ENCODE measurements at places on chromosomes 1 and 21.
A peak's percentile ranks its signal among the peaks of the same experiment; 100 is the strongest.

DNA sequence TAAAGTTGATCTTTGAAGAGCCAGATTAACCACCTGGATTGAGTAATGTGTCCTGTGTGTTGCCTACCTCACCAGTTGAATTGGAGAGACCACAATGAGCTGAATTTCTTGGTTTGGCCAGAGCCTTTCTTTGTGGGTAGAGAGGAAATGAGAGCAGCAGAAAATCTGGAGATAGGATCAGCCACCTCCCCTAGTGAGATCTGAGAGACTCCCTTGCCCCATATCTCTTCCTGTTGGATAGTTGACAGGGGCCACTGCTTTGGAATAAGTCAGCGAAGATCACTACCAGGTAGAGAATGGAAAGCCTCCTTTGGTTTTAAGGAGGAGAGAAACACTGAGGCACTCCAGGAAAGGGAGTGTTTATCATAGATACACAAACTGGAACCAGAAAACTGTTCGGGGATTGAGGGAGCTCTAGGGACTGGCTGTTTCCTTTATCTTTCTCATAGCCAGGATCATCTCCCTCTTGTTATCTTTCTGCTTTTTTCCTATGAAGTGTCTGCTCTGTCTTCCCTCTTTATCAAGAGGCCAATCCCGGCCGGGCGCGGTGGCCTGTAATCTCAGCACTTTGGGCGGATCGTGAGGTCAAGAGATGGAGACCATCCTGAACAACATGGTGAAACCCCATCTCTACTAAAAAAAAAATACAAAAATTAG lies 21.3 kb upstream of the ZNF326 start:
- DNase-seq = no peak

GRCh38 chr1:115067161-115067859 lies 22.0 kb downstream of the TSPAN2 start:
- no peak for DNase-seq

DNA sequence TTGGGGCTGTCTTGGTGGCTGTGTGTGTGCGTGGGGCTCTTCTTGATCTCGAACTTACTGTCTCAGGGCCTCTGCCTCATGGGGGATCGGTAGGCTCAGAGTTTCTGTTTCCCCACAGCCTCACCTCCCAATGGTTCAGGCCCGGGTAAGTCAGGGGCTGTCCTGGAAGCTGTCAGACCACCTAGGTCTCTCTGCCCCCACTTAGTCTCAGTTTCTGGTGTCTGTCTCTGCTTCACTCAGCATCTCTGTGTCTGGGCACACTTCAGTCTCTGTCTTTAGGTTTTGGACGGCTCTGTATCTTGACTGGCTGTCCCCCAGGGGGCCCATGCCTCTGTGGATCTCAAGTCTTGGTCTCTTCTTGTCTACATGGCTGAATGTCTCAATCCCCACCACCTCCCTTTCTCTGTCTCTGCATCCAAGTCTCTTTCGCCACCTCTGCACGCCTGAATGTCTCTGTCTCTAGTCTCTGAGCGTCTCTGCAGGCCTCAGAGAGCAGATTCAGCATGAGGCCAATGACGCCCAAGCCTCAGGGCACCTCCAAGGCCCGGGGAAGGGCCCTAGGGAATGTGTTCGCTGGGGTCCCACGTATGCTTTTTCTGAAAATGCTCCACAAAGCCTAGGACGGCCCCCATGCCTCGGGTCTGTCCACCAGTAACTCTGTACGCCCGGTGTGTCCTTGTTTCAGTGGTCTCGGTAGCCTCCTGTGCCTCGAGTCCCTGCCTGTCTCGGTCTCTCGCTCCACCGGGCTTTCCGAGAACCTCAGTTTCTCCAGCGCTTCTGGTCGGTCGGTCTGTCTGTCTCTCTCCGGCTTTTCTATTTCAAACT lies 818 bp downstream of the FHL3 start:
- no peak for DNase-seq

GRCh38 chr1:91541918-91542533 lies 41.4 kb downstream of the CDC7 start:
- DNase-seq = no peak

DNA sequence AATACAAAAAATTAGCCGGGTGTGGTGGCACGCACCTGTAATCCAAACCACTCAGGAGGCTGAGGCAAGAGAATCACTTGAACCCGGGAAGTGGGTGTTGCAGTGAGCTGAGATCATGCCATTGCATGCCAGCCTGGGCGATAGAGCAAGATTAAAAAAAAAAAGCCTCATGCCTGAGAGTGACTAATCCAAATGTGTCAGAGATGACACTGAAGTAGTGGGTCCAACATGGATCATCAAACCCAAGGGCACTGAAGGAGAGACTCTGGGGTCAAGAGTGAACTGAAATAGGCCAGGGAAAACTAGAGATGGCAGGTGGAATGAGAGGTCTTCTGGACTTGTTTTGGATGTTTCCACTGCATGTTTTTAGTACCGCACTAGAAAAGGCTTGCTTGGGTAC lies 10.2 kb upstream of the CACHD1 start:
- DNase-seq = no peak

DNA sequence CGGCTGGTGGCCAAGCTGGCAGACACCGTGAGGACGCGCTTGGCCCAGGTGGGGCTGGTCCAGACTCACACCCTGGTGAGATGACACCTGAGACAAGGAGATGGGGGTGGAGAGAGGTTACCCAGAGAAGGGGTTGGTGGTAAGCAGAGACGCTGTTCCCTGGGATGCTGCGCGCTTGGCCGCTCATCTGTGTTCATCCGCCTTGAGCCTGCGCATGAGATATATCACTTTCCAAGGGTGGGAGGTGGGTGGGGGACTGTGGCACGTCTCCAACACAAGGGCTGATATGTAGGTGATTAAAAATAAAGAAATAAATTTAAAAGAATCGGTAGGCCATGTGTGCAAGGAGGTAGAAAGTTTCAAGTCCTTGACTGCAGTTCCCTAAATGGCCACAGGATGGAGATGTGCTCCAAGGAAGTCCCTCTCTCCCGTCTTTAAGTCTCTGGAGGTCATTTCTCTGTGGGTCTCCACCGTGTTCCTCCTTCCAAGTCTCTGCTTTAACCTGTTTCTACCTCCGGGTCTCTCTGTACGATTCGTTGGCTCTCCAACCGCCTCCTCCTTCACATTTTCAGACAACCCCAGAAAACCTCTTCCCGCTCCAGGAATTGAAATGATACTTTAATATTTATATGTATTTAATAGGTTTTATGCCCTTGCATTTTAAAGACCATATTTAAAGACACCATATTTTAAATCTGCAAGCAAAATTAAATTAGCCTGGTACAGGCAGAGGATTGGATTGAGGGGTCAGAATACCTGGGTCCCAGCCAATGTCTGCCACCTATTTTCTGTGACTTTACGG lies 4.5 kb downstream of the TTC24 start:
- DNase-seq = peak; percentile 70

GRCh38 chr1:211340622-211341507 lies 14.2 kb downstream of the TRAF5 start:
- DNase-seq = no peak

DNA sequence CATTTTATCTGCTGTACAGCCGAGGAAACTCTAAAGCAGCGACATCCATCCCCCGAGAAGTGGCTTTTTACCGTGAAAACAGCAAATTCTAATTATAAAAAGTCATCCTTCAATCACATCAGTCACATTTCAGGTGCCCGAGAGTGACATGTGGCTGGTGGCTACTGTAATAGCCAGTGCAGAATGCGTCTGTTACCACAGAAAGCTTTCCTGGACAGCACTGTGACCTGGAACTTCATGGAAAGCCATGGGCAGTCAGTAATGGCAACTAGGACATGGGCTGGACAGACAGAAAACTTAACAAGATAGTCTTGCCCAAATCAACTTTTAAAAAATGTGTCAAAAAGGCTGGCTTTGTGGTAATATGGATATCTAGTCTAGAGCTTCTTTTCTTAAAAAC lies 106.6 kb downstream of the BCAR3 start:
- no peak for DNase-seq

DNA sequence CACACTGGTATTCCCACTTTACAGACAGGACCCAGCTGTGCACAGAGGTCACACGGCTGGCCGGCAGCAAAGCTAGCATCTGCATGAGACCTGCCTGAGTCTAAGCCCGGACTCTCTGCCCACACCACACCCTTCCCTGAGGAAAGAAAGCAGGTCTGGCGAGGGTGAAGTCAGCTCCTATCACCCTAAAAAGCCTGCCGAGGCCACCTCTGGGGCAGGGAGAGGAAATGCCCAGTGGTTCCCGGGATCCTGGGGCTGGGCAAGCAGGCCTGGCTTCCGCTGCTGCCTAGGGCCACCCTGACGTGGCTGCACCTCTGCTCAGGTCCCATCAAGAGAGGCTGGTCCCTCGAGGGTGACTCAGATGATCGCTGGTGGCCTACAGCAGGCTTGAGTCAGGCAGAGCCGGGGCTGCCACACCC lies 42.2 kb downstream of the RAP1GAP start:
- no peak for DNase-seq

DNA sequence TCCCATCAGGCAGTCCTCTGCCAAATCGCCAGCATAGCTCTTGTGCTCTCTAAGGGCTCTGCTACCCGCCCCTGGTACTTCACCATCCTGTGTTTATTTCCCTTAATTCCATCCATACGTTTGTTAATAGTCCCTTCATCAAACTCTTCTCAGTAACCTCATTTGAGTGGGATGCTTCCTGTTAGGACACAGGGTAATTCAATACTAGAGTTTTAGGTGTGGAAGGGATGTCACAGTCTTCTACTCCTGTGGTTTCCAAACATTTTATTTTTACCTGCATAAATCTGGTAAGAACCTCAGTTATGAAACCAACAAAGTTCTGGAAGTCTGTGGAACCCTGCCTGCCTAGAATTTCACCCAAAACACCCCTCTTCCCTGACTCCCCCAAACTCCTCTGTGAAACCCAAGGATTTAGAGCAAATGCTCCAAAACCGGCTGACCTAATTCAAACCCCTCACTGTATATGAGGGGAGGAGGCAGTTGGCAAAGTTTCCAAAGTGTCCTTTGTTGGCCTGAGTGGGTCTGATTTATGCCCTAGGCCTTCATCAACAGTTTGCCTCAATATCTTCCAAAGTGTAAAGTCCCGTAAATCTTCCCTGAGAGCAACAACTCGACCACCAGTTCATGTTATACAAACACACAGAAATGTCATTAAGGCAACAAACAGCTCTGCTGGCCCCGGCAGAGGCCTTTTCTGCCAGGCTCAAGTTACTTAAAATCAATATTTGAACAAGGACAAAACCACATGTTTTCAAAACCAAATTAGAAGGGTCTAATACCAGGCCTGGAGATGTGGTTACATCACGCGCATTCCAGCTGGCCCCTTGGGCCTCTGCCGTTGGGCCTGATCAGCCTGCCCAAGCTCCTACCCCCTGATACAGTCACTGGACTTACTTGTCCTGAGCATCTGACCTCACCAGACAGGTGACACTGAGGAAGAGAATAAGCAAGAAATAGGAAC lies 82.4 kb upstream of the FGGY start:
- no peak for DNase-seq

GRCh38 chr1:9599741-9600140 lies 11.0 kb downstream of the TMEM201 start:
- DNase-seq = no peak

DNA sequence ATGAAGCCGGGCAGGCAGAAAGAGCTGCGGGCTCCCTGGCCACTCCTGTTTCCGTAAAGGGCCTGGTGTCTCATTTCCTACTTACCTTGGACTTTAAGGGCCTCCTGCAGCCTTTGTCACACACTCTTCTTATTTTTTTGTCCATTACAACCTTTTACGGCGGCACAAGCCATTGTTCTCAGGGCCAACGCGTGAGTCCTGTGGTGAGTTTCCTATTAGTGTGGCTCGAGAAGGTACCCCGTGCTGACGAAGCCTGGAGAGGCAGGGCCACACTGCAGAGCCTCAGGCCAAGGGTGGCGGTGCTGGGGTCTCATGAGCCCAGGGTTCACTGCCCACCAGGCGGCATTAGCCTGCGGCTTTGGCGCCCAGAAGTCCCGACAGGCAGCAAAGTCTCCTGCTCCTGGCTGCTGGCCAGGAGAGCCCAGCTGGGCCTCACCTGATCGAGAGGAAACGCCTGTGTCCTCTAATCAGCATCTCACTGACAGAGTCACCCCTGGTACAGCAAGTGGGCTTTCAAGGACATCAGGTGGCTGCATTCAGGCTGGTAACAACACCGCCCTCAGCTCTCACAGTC lies 62.0 kb downstream of the SIK1 start:
- DNase-seq = no peak

GRCh38 chr1:181095260-181095659 lies 6.8 kb downstream of the IER5 start:
- DNase-seq = no peak

GRCh38 chr21:33850985-33851384 lies 64.6 kb downstream of the ATP5PO start:
- no peak for DNase-seq

DNA sequence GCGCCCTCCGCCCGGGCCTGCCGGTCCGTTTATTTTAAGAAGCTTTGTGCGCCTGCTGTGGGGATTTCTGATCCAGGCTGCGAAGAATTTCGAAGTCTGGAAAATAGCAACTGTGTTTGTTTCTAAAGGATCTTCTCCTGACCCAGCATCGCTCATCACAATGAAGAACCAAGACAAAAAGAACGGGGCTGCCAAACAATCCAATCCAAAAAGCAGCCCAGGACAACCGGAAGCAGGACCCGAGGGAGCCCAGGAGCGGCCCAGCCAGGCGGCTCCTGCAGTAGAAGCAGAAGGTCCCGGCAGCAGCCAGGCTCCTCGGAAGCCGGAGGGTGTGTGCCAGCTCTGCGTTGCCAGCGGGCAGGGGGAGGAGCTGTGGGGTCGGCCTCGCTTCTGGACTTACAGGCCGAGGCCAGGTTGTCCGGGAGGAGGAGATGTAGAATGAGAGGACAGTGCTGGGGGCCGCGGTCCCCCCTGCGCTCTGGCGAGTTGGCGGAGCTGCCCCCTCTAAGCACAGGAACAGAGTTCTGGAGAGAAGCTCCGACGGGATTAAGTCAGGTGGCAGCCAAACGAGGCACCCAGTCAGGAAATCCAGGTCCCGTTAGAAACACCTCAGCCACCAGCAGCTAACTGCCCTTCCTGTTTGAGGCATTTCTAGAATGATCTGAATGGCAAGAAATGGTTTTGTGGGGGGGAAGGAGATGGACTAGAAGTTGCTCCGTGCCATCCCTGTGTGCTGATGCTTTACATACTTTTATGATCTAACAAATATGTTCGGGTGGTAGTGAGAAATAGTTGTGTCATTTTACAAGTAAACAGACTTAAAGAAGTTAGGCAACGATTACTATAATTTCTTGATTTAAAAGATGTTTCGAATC lies 948 bp downstream of the TXLNA start:
- no peak for DNase-seq

DNA sequence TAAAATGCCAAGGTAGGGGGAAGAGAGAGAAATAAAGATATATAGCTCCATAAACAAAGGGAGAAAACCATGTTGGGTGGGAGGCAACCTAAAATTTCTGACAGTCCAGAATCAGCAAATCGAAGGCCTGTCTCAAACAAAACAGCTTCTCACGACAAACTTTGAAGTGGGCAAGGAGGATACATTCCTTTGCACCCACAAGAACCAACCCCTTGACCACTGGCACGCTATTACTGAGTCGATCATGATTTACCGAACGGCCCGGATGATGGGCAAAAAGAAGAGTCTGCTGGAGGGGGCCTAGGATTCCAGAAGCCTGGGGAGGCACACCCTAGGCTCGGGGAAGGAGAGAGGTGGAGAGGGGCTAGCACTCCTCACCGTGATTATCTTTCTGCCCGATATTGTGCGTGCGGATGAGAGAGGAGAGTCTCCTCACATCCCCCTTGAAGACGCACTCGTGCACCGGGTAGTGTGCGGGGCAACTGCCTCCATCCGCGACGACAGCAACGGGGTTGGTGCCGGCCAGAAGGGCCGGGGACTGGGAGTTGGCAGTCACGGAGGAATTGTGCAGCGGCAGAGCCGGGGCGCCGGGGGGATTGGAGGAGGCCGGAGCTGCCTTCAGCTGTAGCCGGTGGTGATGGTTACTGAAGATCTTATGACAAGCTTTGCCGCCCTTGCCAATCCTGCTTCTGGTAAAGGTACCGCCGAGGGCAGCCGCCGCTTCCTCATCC lies 756 bp downstream of the ANKRD13C start:
- DNase-seq = no peak
